Naive thymus-derived CD8-positive, alpha-beta T cell (primary cell): ENCODE measurements at places on chromosomes 12 and 14.

GRCh38 chr14:24959791-24960331 is 90.1 kb downstream of the STXBP6 start:
- no peak for DNase-seq

GRCh38 chr14:75979071-75979571 is 2.7 kb downstream of the TGFB3 start:
- no peak for DNase-seq

GRCh38 chr12:33988913-33989312 is 33.4 kb upstream of the ALG10 start:
- DNase-seq: no peak

GRCh38 chr14:54475187-54475899 is 13.4 kb downstream of the GMFB start:
- no peak for DNase-seq

- no peak for DNase-seq
Observed at GRCh38 chr14:26959972-26960660, 362.3 kb upstream of the NOVA1 start.

DNA sequence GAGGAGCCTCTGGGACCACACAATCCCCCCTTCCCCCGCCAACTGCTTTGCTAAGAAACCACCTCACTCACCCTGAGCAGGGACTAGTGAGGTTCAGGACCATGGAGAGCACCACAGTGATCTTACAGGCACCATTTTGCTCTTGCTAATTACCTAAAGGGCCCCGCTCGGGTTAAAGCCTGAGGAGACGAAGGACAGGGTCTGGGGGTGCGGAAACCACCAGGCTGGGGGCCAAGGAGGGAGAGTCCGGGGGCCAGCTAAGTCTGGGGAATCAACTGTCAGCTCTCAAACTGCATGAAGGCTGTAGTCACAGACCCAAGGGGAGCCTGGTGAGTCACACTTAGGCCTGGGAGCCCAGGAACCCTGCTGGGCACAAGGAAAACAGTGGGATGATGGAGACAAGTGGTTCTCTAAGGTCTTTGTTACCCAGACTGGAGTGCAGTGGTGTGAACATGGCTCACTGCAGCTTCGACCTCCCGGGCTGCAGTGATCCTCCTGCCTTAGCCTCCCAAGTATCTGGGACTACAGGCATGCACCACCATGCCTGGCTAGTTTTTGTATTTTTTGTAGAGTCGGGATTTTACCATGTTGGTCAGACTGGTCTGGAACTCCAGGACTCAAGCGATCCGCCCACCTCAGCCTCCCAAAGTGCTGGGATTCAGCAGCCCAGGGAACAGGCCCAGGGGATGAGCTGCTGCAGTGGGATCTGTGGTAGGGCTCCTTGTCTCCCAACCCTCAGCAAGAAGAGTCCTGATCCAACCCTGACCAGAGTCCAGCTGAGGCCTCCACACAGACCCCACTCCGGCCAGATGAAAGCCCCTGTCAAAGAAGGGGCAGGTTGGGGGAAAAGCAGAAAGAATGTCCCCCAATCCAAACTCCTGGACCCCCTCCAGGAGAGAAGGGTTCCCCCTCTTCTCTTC is 98.8 kb downstream of the CALM1 start:
- DNase-seq: peak; percentile 72

DNA sequence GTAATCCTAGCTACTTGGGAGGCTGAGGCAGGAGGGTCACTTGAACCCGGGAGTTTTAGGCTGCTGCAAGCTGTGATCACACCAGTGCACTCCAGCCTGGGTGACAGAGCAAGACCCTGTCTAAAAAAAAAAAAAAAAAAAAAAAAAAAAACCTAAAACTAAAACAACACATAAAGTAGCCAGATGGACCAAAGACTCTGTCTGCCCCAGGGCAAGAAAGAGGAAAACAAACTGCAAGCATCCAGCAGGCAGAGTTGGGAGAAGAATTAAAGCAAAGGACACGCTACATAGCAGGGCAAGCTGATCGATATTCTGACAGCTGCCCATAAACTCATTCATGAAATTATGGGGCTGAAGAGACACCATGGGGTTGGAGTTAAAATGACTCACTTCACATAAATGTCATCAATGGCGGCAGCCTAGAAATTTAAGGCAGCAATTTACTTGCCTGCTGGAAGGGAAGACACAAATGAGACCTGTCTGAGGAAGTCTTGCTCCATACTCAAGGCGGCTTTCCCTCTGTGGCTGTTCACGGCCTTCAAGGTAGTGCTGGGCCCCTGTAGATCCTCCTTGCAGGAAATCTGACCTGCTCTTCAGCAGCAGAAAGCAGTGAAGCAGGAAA is 259.1 kb upstream of the FKBP4 start:
- DNase-seq: no peak

DNA sequence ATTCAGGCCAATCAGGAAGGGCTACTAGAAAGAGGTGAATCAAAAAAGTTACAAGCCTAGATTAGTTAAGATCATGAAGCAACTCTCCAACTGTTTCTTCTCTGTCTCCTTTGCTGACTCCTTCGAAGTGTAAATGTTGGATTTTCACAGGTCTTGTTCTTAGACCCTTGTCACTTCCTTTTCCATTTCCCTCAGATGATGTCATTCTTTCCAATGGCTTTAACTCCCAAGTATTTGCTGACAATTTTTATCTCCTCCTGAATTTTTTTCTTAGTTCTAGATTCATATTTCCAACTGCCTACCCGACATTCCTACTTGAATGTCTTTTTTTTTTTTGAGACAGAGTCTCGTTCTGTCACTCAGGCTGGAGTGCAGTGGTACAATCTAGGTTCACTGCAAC is 10.8 kb downstream of the GAS2L3 start:
- no peak for DNase-seq

GRCh38 chr14:102905116-102906108 is 17.1 kb upstream of the AMN start:
- no peak for DNase-seq

GRCh38 chr14:29805415-29806123 is 122.1 kb downstream of the PRKD1 start:
- no peak for DNase-seq

DNA sequence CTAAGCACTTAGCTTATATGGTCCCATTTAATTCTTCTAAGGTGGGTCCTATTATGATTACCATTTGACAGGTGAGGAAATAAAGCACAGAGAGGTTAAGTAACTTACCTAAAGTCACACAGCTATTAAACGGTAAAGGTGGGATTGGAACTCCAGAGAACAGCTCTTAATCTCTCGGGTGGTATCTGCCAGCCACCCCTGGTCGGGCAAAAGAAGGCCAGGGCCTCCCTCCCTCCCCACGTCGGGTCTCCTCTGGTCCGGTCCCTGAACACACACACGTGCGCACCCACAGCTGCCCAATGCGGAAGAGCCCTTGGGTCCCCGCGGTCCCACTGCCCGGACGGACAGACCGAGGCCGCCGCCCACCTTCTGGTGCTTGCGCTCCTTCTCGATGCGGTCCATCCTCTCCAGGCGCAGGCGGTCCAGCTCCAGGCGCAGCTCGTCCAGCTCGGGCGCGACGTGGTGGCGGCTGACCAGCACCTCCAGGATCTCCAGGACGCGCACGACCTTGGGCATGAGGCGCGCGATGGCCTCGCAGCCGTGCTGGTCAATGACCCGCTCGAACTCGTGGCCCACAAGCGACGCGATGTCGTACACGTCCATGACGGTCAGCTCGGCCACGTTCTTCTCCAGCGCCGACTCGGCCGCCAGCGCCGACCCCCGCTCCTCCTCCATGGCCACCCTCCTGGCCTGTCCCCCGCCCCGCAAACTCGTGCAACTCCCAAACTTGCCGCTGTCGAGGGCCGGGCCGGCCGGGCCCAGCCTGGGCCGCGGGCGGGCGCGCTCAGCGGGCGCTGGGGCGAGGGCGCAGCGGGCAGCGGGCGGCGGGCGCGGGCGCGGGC is 490 bp downstream of the RILPL1 start:
- DNase-seq: peak; percentile 11

- no peak for DNase-seq
Observed at GRCh38 chr12:62044450-62045135, 215.6 kb upstream of the USP15 start.

DNA sequence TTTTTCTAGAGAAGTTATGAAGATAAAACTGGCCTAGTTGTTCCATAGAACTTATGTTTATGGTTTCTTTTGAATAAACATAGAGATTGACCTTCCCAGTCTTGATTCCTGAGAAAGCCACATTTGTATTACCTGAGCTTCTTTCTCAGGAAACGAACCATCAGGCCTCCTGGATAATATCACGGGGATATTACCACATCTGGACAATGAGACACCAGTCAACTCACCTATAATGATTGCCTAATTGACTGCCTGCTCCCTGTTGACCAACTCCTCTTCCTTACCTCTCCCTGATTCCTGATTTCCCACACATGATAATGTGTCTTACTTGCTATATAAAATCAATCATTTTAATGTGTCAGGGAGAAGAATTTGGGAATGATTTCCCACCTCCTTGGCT is 822.7 kb downstream of the LRFN5 start:
- no peak for DNase-seq

DNA sequence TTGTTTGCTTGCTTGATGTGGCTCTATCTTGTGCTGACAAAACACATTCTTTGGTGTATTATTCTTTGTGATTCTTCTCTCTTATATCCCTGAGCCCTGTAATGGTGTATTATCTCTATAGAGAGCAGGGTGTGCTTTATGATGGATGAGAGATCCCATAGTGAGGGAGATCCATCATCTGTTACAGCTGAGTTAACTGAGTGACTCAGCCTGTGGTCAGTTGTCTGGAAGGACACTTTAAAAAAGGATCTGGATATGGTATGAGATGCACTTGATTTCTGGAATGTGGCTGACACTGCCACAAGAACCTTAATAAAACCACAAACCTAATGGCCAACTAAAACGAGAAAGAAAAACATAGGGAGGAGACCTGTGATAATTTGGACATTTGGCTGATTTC is 461.4 kb upstream of the SYT1 start:
- no peak for DNase-seq

GRCh38 chr14:104516906-104517305 is 62.7 kb upstream of the C14orf180 start:
- DNase-seq: no peak

DNA sequence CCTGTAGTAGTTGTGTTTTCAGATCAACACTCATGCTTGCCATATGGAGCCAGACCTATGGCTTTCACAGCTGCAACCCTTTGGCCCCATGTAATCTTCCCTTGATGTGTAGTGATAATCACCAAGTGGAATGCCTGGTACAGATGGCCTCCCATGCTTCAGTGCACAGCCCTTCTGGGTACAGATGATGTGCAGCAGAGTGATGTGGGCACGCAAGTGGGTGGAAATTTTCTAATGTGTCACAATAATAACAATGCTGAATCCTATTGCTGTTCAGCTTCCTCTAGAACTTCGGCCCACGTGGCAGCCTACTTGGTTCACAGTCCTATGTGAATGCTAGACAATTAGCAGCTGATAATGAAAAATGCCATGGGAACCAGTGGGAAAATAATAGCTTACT is 188.1 kb downstream of the SNAPC1 start:
- DNase-seq: no peak

DNA sequence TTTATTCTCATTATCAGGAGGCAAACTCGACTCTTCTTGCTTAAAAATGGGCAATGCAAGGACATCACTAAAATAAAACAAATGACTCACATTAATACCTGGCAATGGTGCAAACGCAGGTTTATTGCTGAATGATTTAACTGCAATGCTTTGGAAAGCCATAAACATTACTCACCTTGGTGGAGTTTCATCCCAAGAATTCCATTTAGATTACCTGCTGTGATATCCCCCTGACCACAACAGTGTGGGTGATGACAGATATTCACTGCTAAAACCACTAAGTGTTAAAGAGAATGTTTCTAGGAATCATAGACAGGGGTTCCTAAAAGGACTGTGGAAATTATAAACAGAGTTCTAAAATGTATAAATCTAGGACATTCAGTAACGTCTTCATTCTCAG is 35.3 kb upstream of the CSRNP2 start:
- no peak for DNase-seq

DNA sequence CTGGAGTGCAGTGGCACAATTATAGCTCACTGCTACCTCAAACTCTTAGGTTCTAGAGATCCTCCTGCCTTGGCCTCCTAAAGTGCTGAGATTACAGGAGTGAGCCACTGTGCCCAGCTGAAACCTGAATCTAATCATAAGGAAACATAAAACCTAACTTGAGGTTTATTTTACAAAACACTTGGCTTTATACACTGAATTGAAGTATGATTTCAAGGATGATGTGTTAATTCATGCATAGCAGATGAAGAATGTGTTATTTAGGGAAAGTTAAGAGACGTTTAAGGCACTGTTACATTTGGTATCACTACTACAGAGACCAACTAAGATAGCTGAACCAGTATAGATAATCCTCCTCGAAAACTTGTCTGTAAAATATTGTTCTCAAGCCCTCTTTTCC is 6.4 kb downstream of the DICER1 start:
- DNase-seq: no peak

- DNase-seq: peak; percentile 42
Observed at GRCh38 chr14:59464486-59465315, 479 bp downstream of the GPR135 start.

- DNase-seq: no peak
Observed at GRCh38 chr14:98976271-98976670, 295.7 kb downstream of the BCL11B start.

DNA sequence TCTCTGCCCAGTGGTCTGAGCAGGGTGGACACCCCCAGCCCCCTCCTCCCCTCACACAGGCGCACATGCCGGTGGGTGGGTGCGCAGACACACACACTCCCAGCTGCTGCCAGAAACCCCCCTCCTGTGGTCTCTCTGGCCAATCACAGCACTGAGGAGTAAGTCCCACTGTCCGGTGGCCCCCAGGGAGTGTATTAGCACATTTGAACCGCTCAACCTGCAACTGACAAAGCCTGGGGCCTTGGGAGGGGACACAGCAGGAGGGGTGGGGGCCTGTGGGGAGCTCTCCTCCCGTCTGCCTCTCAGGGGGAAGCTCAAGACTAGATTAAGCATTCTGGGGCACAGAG is 11.7 kb downstream of the FIGNL2 start:
- DNase-seq: no peak

DNA sequence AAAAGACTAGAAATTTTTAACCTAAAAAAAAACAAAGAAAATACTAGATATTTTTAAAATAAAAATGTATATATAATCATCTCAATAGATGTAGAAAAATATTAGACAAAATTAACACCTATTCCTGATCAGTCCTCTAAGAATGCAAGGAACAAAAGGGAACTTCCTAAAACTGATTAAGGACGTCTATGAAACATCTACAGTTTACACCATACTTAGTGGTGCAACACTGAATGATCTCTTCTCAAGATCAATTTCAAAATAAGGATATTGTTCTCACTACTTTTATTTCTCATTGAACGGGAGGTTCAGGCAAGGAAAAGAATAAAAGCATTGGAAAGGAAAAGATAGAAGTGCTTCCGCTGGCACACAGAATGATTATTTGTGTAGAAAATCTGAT is 16.0 kb downstream of the OLR1 start:
- DNase-seq: no peak

DNA sequence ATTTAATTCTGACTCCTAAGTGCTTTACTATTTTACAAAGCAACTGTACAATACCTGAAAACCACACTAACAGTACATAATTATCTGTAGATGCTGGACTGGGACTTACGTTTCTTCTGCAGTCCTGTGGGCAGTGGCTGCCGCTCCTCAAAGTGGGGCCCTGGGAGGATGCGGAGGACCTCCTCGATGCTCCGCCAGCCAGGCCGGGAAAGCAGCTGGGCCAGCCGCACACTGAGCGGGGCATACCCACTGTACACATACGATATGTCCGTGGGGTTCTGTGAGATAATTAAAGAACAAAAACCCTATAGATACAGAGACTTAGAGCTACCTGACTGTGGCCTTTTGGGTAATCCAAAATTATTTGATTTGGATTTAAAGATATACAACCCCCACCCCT is 6.8 kb upstream of the DIABLO start:
- DNase-seq: no peak
